ENCODE measurements at places on chromosomes 4 and X.
A peak's percentile ranks its signal among the peaks of the same experiment; 100 is the strongest.

DNA sequence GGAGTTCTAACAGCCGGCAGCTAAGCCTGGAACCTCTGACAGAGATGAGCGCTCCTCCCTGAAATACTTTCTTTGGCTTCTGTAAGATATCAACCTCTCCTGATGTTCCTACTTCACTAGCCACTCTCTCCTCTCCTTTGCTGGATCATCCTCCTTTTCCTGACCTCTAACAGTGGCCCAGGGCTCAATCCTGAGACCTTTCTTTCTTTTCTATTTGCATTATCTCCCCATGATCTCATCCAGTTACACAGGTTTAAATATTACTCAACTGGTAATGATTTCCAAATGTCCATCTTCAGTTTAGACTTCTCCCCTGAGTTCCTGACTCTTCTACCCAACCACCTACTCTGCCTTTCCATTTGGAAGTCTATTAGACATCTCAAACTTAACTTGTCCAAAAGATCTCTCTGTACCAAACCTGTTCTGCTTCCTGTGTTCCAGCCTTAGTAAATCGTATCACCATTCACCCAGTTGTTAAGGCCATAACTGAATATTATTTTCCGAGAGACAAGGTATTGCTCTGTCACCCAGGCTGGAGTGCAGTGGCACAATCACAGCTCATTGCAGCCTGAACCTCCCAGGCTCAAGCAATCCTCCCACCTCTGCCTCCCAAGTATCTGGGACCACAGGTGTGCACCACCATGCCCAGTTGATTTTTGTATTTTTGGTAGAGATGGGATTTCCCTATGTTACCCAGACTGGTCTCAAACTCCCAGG is 41.1 kb downstream of the RFC1 start:
- no peak overlapping the region for H3K27ac ChIP-seq
- H3K36me3 ChIP-seq: peaks cover 42% of the 10 kb centered on the region
- H3K27me3 ChIP-seq: no peaks in the 10 kb centered on the region
- no peak for DNase-seq

- H3K27ac ChIP-seq: no peak overlapping the region
- no peak for DNase-seq
- H3K4me3 ChIP-seq: no peak overlapping the region
- no peaks in the 10 kb centered on the region for H3K4me1 ChIP-seq
- no peaks in the 10 kb centered on the region for H3K36me3 ChIP-seq
- H3K27me3 ChIP-seq: peaks cover 5% of the 10 kb centered on the region
Measured at GRCh38 chr4:38785901-38786402, 3.2 kb upstream of the TLR10 start.

- no peak overlapping the region for H3K4me3 ChIP-seq
- peaks cover 4% of the 10 kb centered on the region for H3K27me3 ChIP-seq
- H3K27ac ChIP-seq: no peak overlapping the region
- H3K4me1 ChIP-seq: no peaks in the 10 kb centered on the region
Measured at GRCh38 chr4:177582992-177583391, 140.8 kb upstream of the AGA start.

DNA sequence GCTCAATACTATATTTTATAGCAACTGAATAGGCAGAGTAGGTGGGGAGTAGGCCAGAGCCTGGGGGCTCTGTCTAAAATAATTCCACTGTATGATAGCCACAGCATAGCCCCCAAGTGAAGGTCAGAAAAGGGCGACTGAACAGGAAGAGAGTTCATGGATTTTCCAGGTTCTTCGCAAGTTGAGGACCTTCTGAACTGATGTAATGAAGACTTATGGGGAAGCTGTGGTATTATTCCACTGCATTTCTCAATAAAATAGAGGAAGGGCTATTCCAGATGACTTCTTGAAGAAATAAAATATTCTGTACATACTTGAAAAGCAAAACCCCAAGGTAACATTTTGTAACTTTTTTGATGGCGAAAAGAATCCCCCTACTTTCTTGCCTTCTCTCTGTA is 231.4 kb upstream of the GPC4 start:
- no peaks in the 10 kb centered on the region for H3K36me3 ChIP-seq
- no peak for DNase-seq
- peaks cover 1% of the 10 kb centered on the region for H3K27me3 ChIP-seq

DNA sequence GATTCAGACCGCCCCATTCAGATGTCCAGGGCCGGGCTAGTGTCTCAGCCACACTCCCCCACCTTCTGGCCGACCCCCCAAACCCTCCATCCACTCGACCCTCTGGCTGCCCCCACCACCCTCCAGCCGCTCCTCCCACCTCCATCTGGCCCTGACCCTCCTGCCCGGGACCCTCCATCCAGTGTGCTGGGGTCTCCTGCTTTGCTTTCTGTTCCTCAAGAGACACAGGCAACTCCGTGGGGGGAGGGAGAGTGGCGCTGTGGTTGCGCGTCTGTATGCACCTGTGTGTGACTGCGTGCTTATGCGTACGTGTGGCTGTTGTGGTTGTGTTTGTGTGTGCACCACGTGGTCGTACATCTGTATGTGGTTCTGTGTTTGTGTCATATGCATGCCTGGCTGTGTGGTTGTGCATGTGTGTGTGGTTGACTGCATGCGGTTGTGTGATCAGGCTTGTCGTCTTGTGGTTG is 33.3 kb downstream of the CPLX1 start:
- DNase-seq: no peak
- peaks cover 25% of the 10 kb centered on the region for H3K4me1 ChIP-seq
- H3K27me3 ChIP-seq: 0 out of 2 replicates have a peak, but pooled peaks cover 5% of the 10 kb centered on the region

DNA sequence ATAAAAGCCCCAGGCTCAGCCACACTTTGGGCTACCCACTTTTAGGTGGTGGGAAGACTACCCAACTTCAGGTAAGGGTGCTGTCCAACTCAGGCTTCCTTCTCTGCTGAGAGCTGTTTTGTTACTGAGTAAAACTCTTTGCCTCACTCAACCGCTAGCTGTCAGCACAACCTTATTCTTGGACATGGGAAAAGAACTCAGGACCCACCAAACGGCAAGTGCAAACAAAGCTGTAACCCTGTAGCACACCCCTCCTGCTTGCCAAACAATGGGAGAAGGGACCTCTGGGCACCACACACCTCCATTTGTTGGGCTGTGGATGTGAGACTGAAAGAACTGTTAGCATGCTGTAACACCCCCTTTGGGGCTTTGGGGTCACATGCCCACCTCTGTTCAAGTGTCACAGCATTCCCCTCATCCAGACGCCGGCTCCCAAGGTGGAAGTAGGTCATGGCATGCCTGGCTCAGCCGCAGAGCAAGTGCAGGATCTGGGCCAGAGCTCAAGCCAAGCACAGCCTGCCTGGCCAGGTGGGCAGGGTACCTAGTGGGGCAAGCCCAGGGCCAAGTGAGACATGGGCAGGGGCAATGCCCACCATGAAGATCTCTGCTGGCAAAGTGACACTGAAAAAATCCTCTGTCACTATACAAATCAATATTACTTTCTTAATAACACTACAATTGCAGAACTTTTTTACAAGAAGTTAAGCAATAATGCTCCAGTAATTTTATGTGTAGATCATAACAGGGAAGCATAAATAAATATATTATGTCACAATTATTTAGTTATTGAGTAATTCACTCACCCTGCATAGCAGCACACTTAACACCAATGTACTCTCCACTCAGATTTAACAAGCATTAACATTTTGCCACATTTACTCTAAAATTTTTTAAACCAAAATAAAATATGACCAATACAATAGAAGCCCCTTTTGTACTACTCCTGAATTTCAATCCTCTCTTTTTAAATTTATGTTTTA is 107.2 kb downstream of the TBCK start:
- no peak overlapping the region for H3K4me3 ChIP-seq
- H3K4me1 ChIP-seq: peaks cover 5% of the 10 kb centered on the region
- peaks cover 24% of the 10 kb centered on the region for H3K36me3 ChIP-seq
- no peak for DNase-seq
- H3K27ac ChIP-seq: no peak overlapping the region

DNA sequence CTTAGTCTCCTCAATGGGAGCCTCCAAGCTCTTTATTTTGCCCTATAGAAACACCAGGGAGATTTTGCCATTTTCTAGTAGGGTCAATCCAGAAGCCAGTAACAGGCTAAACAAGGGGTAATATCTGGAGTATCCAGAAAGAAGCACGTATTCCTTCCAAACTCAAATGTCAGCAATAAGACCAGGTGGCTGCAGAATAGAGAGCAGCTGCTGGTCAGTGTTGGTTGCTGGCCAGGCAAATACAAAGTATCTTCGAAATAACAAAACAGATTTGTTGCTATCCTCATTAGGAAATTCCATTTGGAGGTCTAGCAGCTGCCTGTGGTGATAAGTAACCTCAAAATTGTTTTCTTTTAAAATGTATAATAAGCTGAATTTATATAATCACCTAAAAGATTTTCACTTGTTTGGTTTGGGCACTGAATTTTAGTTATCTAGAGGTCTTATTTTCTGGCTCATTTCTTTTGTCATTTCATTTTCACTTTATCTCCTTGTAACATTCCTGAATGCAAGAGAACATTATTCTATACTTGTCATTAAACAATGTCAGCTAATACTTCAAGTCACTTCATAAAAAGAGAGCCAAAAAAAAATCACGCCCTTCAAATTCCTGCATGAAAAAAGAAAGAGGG is 320.6 kb downstream of the DTHD1 start:
- H3K4me3 ChIP-seq: no peak overlapping the region
- H3K27ac ChIP-seq: no peak overlapping the region
- H3K36me3 ChIP-seq: no peaks in the 10 kb centered on the region
- no peaks in the 10 kb centered on the region for H3K4me1 ChIP-seq
- no peak for DNase-seq

- peak overlapping the region; percentile 86 for H3K4me3 ChIP-seq
- DNase-seq: peak; percentile 26
- H3K27ac ChIP-seq: peak overlapping the region; percentile 86
- H3K36me3 ChIP-seq: peaks cover 10% of the 10 kb centered on the region
- no peaks in the 10 kb centered on the region for H3K27me3 ChIP-seq
- peaks cover 7% of the 10 kb centered on the region for H3K4me1 ChIP-seq
Measured at GRCh38 chr4:103075435-103075893, 1.1 kb downstream of the SLC9B2 start.

DNA sequence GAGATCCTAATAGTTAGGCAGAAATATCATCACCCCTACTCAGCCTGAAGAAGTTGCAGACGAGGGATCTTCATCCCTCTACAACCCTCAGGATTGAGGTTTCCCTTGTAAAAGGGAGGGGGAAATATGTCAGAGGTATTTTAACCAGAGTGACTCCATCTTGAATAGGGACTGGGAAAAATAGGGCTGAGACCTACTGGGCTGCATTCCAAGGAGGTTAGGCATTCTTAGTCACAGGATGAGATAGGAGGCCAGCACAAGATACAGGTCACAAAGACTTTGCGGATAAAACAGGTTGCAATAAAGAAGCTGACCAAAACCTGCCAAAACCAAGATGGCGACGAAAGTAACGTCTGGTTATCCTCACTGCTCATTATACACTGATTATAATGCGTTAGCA is 17.5 kb downstream of the IL13RA2 start:
- H3K27me3 ChIP-seq: no peaks in the 10 kb centered on the region
- no peaks in the 10 kb centered on the region for H3K36me3 ChIP-seq
- no peaks in the 10 kb centered on the region for H3K4me1 ChIP-seq
- DNase-seq: no peak
- no peak overlapping the region for H3K4me3 ChIP-seq
- no peak overlapping the region for H3K27ac ChIP-seq

DNA sequence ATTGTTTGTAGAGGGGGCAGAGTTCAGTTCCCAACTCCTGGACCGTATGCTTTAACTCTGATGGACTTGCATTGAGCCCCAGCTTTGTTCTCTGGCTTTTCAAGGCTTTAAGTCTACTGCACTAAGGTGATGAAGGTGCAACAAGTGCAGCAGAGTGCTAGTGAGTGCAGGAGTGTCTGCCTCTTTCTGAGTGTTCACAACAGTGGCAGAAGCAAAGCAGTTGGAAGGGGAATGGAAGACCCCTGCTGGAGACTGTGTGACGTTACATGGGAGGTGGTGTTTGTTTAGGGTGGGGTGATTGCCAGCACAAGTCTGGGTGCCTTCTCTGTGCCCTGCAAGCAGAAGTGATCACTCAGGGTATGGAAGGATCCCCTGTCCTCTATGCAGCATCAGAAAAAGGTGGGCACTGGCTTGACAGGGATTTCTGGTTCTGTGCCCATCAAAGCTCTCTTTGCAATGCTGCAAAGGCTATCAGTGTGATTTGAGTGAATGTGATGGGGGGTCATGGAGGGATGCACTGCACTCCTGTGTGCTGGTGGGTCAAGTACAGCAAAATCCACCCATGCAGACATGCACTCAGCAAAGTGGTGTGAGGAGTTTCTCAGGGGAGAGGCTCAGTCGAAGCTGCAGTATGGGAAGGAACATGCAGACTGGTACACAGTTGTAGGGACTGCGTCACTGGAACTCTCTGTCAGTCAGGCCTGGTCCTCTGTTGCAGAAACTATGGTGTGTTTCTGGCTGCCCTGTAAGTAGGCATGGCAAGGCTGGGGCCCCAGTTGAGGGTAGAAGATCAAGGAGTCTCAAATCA is 70.9 kb upstream of the UGT2B7 start:
- no peak overlapping the region for H3K4me3 ChIP-seq
- no peaks in the 10 kb centered on the region for H3K36me3 ChIP-seq
- H3K27me3 ChIP-seq: peaks cover 9% of the 10 kb centered on the region
- H3K4me1 ChIP-seq: no peaks in the 10 kb centered on the region
- H3K27ac ChIP-seq: no peak overlapping the region
- no peak for DNase-seq

DNA sequence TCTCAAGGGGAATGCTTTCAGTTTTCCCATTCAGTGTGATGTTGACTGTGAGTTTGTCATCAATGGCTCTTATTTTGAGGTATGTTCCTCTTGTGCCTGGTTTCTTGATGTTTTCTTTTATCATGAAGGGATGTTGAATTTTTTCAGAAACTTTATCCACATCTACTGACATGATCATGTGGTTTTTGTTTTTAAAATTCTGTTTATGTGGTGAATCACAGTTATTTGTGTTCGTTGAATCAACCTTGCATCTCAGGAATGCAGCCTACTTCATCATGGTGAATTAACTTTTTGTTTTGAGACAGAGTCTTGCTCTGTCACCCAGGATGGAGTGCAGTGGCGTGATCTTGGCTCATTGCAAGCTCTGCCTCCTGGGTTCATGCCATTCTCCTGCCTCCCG is 263.1 kb upstream of the KLF3 start:
- H3K4me3 ChIP-seq: no peak overlapping the region
- DNase-seq: no peak
- no peaks in the 10 kb centered on the region for H3K27me3 ChIP-seq
- no peaks in the 10 kb centered on the region for H3K4me1 ChIP-seq
- no peaks in the 10 kb centered on the region for H3K36me3 ChIP-seq

GRCh38 chr4:122360754-122361153 is 18.1 kb upstream of the ADAD1 start:
- no peak for DNase-seq
- H3K4me3 ChIP-seq: no peak overlapping the region
- no peak overlapping the region for H3K27ac ChIP-seq
- no peaks in the 10 kb centered on the region for H3K27me3 ChIP-seq

- H3K4me1 ChIP-seq: no peaks in the 10 kb centered on the region
- no peak for DNase-seq
- no peak overlapping the region for H3K4me3 ChIP-seq
- no peak overlapping the region for H3K27ac ChIP-seq
Measured at GRCh38 chrX:34584781-34585180, 72.3 kb downstream of the TMEM47 start.

DNA sequence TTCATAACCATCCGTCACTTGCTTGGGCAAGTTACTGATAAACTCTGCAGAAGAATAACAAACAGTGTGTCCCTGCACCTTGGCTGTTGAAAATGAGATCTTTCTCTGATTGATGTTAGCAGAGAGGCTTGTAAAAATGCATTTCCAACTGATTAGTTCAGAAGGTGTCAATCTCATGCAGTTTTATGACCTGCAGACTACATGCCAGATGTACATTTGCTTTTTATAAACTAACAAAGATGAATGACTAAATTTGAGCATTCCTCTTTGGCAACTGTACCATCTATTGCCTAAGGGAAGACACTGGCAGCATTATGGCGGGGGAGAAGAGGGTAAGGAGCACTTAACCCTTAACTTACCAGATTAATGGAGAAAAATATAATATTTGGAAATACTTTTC is 192.8 kb downstream of the DCTD start:
- no peak overlapping the region for H3K27ac ChIP-seq
- H3K36me3 ChIP-seq: no peaks in the 10 kb centered on the region
- H3K27me3 ChIP-seq: no peaks in the 10 kb centered on the region
- H3K4me3 ChIP-seq: no peak overlapping the region
- H3K4me1 ChIP-seq: peaks cover 26% of the 10 kb centered on the region

Measured in SK-N-SH (cell line).